A549 treated with ZK216348 at 1 μM for 4 hours (cell line): ENCODE measurements at places on chromosomes 6 and 20. TPM values are rescaled to one million over a fixed set of nuclear protein-coding genes. Genes with fewer than 3 reads are reported as not detected.

GSTA2 gene
- 0.21 to 0.24 TPM in 2 of 5 replicates, not detected in the others for total RNA-seq

PPIL4 gene
- total RNA-seq: 13.0 to 29.4 TPM (median 14.5 TPM) in 5 replicates

DNMT3B gene
- 3.3 to 5.2 TPM (median 4.4 TPM) in 5 replicates for total RNA-seq

BRD2 gene
- total RNA-seq: 127 to 155 TPM (median 130 TPM) in 5 replicates

GJA10 gene
- not detected in 5 replicates for total RNA-seq

ZFAND3 gene
- 49.7 to 67.2 TPM (median 57.7 TPM) in 5 replicates for total RNA-seq

BANF2 gene
- total RNA-seq: not detected in 5 replicates

C6orf52 gene
- total RNA-seq: 1.4 to 2.7 TPM (median 2.0 TPM) in 5 replicates

PPIL6 gene
- total RNA-seq: 0.81 to 4.4 TPM (median 2.0 TPM) in 5 replicates

RUNX2 gene
- 1.2 to 1.9 TPM (median 1.4 TPM) in 5 replicates for total RNA-seq

ANGPT4 gene
- total RNA-seq: 0.04 to 0.06 TPM in 2 of 5 replicates, not detected in the others

FOXC1 gene
- total RNA-seq: 6.4 to 10.8 TPM (median 8.2 TPM) in 5 replicates

PLN gene
- total RNA-seq: not detected in 5 replicates

PACSIN1 gene
- 0.06 to 0.17 TPM in 2 of 5 replicates, not detected in the others for total RNA-seq

MATN4 gene
- 0.13 to 0.19 TPM in 2 of 5 replicates, not detected in the others for total RNA-seq

C20orf204 gene
- 0.13 to 0.54 TPM (median 0.42 TPM) in 5 replicates for total RNA-seq

XKR7 gene
- total RNA-seq: 0.02 to 0.03 TPM in 2 of 5 replicates, not detected in the others

ZNF343 gene
- total RNA-seq: 11.6 to 15.1 TPM (median 13.3 TPM) in 5 replicates

OPN5 gene
- total RNA-seq: not detected in 5 replicates

MYLK2 gene
- total RNA-seq: 0.22 to 1.2 TPM (median 0.55 TPM) in 5 replicates

SYS1 gene
- total RNA-seq: 19.4 to 31.5 TPM (median 30.5 TPM) in 5 replicates

ENPP3 gene
- not detected in 5 replicates for total RNA-seq

ZBTB46 gene
- 0.42 to 1.1 TPM (median 0.88 TPM) in 5 replicates for total RNA-seq

ACTR5 gene
- 8.1 to 11.1 TPM (median 10.6 TPM) in 5 replicates for total RNA-seq

PCK1 gene
- total RNA-seq: 0.04 to 0.13 TPM (median 0.05 TPM) in 3 of 5 replicates, not detected in the others

KCNK15 gene
- 0.33 to 0.64 TPM (median 0.56 TPM) in 5 replicates for total RNA-seq

CTCFL gene
- total RNA-seq: not detected in 5 replicates

CNR1 gene
- 0.63 to 1.4 TPM (median 0.78 TPM) in 5 replicates for total RNA-seq

KIAA1755 gene
- 0.08 to 0.24 TPM (median 0.17 TPM) in 5 replicates for total RNA-seq

PMEPA1 gene
- 159 to 471 TPM (median 396 TPM) in 5 replicates for total RNA-seq

MCCD1 gene
- total RNA-seq: not detected in 5 replicates

CGA gene
- total RNA-seq: 0.16 to 0.25 TPM in 2 of 5 replicates, not detected in the others
